ENCODE measurements at places on chromosomes 2 and 18.

DNA sequence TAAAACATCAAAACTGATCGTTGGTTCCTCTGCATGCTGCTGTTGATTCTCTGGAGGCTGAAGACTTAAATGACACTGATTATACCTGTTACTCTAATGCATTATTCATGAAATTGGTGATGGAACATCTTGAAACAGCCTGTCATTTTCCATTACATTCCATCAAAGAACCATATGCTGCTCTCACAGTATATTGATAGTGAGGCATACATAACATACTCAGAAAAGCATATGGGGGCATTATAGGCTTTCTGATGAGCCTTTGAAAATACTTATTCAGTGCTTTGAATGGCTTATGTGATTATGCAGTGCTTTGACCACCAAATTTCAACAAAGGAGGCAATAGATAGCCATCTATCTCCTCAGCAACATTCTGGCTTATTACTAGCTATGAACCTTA lies 392.1 kb downstream of the CDH19 start:
- DNase-seq: no peak

DNA sequence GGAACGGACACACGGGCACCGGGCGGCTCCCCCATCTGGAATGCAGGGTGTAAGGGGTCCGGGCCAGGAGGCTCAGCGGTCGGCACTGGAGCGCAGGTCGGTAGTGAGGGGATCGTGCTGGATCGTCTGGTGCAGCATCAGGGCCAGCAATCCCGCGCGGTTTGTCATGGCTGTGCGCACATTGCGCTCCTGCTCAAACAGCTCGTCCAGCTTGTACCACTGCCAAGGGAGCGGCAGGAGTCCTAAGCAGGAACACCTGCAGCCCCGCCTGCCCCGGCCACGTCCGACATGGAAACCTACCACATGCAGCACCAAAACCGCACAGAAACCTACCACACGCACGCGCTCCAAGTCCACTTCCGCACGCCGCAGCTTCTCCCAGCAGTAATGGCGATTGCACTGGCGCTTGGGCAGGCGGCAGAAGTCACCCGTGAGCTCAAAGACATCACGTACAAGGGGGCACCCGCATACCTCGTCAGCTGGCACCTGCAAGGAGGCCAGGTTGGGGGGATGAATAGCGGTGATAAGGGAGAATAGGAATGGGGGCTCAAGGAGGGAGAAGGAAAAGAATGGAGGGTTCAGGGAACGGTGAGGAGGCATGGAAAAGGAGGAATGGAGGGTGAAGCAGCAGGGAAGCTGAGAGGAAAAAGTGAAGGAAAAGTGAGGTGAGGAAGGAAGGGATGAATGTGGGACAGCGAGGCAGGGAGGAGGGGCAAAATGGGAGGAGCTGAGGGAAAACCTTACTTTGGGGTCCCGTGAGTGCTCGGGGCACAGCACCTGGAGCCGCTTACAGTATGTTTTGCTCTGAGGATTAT lies 1.4 kb upstream of the MBD1 start:
- no peak for DNase-seq

- no peak for DNase-seq
Measured at GRCh38 chr2:43737855-43738254, 36.0 kb upstream of the DYNC2LI1 start.

GRCh38 chr2:234682492-234683228 lies 185.8 kb upstream of the ARL4C start:
- no peak for DNase-seq

- DNase-seq: no peak
Measured at GRCh38 chr2:60992985-60993392, 24.5 kb upstream of the PEX13 start.

GRCh38 chr2:233081232-233081730 lies 21.1 kb downstream of the INPP5D start:
- no peak for DNase-seq

GRCh38 chr2:152920846-152921245 lies 202.4 kb downstream of the ARL6IP6 start:
- DNase-seq: no peak

GRCh38 chr2:162385536-162385935 lies 41.6 kb downstream of the GCA start:
- no peak for DNase-seq

DNA sequence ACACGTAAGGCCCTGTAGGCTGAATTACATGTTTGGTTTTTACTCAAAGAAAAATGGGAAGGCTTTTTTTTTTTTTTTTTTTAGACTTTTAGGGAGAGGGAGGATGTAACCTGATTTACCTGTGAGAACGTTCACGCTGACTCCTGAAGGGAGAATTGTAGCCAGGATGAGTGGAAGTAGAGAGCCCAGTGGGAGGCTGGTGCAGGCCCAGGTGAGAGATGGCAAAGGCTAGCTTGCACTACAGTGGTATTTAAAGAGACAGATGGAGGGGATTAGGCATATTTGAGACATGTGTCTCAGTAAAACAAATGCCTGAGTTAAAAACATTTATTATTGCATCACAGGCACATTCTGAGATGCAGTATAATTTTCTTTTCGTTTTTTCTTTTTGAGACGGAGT lies 107.9 kb downstream of the CCDC85A start:
- DNase-seq: no peak

DNA sequence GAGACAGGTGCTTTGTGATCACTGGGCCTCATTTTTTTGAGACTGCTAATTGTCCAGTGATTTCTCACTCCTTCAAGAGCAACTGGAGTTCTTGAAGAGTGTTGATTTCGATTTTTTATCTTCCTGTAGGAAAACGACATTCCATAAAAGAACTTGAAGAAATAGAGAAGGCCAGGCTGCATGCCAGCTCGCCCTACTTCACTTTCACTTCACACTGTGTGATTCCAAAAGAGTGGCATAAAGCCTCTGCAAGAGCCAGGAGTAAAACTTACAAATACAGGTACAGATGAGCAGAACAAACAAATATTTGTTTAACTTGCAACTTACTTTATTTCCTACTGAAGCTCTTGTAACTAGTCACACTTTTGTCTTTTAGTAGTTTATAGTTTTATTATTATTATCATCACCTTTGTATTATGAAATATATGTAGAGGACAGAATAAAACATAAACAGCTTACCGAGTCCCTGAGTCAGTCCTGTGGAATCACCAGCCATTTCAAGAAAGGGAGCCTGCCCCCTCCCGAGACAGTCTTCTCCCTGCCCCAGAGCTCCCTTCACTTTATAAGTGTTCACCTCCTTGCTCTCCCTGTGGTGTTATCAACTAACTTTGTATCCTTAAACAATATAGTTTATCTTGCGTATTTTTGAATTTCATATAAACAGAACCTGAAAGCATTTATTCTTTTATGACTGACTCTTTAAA lies 8.7 kb downstream of the FAM228A start:
- no peak for DNase-seq

DNA sequence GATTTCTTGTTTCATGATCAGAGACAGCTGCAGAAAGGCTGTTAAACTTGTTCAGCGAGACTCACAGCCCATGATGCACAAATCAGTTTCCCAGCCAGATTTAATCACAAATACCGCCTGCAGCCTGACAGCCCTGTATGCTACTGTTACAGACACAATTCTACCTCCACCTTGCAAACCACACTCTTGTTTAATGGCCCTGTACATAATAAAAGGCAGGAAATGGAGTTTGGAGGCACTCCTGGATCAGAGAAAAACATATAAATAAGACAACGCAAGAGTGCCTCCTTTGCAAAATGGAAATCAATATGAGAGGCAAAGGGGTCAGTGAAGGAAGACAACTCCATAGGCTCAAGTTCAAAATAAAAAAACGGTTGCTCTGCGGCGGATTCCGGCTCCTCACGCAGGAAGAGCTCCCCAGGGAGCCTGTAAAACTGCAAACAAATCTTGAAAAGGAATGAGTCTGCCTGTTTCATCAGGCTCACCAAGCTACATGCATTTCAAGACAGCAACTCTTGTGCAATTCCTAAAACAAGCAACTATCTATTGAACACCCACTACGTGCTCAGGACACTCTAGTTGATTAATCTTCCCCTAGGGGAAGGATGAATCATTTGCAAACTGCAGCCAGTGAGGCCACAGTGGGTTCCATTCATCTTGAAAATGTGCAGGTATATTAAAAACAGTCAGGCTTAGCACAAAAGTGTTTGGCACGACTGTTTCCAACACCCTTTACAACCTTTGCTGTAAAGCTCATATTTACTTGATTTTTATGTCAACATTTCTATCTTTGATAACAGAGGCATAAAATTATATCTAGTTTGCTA lies 37.5 kb downstream of the TBC1D8 start:
- no peak for DNase-seq

DNA sequence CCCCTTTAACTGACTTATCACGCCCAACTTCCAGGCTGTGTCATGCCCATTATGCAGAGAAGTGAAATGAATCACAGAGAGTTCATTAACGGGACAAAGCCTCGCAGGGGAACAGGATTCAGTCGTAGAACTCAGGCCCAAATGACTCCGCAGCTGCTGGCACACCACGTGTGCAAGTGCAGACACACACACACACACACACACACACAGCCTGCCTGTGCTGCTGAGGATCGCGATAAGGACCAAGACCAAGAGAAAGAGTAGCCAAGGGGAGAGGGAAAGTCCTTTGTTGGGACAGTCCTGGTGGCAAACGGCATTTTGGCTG lies 90.0 kb upstream of the TAF1B start:
- DNase-seq: no peak

DNA sequence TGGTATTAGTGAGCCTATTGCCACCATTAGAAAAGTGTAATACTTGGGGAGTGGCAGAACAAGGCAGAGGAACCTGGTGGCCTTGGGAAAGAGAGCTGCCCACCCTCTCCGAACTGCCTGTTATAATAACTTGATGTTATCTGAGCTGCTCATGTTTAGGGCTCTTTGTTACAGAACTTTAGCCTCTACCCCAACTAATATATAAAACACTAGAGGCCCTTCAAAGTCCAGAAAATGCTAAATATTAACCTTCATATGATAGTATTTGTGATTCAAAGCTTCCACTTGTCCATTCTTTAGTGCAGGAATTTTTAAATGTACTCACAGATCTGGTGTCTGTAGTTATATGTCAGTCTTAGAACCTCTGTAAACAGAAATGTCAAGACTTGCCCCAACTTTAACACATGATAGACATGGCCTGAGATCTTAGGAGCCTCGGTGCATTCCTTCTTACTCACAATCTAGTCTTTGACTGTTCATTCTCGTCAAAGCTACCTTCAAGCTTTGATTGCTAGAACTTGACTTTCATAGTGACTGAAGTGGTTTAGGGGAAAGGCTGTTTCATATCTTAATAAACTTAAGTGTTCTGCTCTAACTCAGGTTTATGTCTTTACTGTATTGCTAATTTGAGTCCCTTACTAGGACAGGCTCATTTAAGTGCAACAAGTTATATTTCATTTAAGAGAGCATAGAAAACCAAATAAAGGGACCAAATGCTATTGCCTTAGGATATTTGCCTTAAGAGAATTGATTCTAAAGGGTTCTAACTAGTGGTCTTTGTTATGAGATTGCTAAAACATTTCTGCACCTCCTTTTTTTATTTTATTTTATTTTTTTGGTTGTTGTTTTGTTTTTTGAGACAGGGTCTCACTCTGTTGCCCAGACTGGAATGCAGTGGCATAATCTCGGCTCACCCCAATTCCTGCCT lies 41.6 kb downstream of the DDX1 start:
- DNase-seq: no peak

- peak; percentile 19 for DNase-seq
Measured at GRCh38 chr2:168336786-168337388, 89.5 kb upstream of the STK39 start.

GRCh38 chr2:10454505-10454904 lies 6.4 kb upstream of the ODC1 start:
- no peak for DNase-seq

- no peak for DNase-seq
Measured at GRCh38 chr2:51813247-51813646, 781.3 kb upstream of the NRXN1 start.

Measured in stimulated activated CD8-positive, alpha-beta memory T cell treated with anti-CD3 and anti-CD28 coated beads, Interleukin-7, amount 100 ng/mL, for 1 hour (primary cell).